ENCODE measurements at places on chromosomes 3 and 15. TPM values are rescaled to one million over a fixed set of nuclear protein-coding genes. Genes with fewer than 3 reads are reported as not detected.

GRCh38 chr3:62755285-62755684 lies 119.9 kb downstream of the CADPS start:
- no peak for DNase-seq
- H3K4me1 ChIP-seq = no peaks in the 10 kb centered on the region
- no peak overlapping the region for H3K4me3 ChIP-seq
- no peaks in the 10 kb centered on the region for H3K36me3 ChIP-seq
- H3K27me3 ChIP-seq = no peaks in the 10 kb centered on the region
- no peak overlapping the region for H3K27ac ChIP-seq

DNA sequence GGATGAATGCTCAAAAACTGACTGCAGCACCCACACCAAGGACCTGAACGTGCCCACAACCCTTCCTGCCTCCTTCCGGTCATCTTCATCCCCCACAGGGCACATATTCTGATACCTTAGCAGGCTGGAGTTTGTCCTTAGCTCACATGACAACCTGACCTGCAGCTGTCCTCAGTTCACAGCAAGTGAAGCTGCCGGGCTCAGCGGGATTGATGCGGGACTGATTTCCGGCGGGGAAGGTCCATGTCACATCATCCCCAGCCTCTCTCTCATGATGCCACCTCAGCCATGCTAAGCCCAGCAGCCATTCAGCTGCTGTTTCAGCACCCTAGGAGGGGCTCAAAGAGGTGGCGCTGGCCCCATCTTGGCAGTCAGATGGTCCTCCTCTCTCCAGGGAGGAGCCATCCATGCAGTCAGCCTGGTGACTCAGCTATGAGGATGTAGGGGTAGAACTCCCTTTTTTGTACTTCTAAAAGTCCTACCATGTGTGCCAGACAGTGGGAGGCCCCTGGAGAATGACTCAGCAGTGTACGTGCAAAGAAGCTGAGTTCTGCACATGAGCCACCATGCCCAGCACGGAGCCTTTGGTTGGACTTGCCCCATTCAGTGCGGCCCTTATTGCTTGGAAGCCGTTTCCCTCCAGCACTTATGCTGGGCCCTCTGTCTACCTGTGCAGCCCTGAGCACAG lies 9.5 kb downstream of the CA12 start:
- no peaks in the 10 kb centered on the region for H3K4me1 ChIP-seq
- DNase-seq = no peak
- no peak overlapping the region for H3K27ac ChIP-seq
- no peak overlapping the region for H3K4me3 ChIP-seq

DNA sequence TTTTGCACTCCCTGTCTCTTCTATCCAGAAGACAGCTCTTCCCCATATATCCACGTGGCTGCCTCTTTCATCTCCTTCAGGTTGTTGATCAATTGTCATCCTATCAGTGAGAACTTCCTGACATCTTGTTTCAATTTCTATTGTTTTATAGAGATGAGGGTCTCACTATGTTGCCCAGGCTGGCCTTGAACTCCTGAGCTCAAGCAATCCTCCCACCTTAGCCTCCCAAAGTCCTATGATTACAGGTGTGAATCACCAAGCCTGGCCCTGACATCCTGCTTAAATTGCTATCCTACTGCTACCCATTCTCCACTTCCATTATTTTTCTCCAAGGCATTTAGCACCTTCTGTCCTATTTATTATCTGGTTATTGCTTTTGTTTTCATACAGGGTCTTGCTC lies 44.9 kb upstream of the IREB2 start:
- H3K4me1 ChIP-seq = no peaks in the 10 kb centered on the region
- no peak for DNase-seq
- no peaks in the 10 kb centered on the region for H3K27me3 ChIP-seq
- H3K4me3 ChIP-seq = no peak overlapping the region
- no peaks in the 10 kb centered on the region for H3K36me3 ChIP-seq

DNA sequence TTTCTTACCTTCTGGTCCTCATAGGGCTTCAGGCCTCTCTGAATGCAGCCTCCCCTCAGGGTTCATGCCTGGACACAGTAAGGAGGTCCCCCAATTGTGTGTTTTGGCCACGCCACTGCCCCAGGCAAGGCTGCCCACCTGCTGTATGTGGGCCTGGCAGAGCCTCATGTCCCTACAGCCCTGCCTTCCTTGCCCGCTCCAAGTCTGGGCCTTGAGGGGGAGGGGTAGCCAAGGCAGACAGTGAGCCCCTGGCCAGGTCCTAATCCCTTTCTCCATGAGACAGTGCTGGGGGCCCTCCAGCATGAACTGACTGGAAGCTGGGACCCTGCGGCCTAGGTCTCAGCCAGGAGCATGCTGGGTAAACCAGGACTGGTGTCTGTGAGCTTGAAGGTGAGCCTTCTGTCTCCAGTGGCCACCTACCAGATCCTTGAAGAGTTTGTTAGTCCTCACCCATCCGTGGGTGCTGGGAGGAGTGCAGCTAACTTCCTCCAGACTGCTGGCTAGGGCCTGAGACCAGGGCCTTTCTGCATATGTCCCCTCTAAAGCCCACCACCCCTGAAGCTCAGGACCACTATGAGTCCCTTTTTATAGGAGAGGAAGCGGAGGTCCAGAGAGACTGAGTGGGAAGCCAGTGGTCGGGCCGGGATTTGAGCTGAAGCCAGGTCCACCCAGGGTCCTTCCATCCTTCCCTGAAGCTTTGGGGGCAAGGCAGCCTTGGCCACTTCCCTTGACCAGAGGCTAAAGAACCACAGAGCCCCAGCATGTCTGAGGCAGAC lies 8.7 kb downstream of the ZBTB47 start:
- no peak overlapping the region for H3K27ac ChIP-seq
- H3K27me3 ChIP-seq = no peaks in the 10 kb centered on the region
- DNase-seq = no peak
- no peak overlapping the region for H3K4me3 ChIP-seq
- H3K36me3 ChIP-seq = no peaks in the 10 kb centered on the region

The GHSR gene
- total RNA-seq = not detected
